Kasumi-1 (cell line): ENCODE measurements at places on chromosomes 1 and 21.

- DNase-seq = no peak
Measured at GRCh38 chr1:93031711-93032110, 47.4 kb upstream of the MTF2 start.

DNA sequence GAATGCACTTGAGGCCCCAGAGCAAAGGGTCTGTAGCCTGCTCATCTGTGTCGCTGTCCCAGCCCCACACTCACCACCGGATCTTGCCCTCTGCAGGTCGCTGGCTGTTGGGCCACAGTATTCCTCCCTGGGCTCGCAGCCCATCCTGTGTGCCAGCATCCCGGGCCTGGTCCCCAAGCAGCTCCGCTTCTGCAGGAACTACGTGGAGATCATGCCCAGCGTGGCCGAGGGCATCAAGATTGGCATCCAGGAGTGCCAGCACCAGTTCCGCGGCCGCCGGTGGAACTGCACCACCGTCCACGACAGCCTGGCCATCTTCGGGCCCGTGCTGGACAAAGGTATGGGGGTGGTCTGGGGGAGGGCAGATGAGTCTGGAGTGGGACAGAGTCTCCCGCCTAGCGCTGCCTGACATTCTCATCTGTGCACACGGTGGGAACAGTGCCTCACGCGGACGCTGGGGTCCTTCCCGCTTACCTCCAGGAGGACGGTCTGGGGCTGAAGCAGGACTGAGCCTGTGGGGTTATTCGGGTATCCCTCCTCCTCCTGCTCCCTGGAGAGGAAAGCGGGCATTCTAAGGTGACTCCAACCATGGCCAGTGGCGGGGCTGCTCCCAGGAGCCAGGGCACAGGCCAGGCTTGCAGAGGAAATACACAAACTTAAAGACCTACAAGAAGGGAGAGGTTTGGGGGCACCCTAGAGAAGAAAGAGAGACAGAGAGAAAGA, 15.9 kb downstream of the WNT3A start:
- no peak for DNase-seq

GRCh38 chr1:87108228-87108627, 193.8 kb downstream of the HS2ST1 start:
- no peak for DNase-seq

GRCh38 chr1:213051881-213052202, 801 bp downstream of the RPS6KC1 start:
- no peak for DNase-seq

- no peak for DNase-seq
Measured at GRCh38 chr1:234125714-234126113, 221.2 kb downstream of the SLC35F3 start.

GRCh38 chr1:173865468-173866164, 2.2 kb downstream of the GAS5 start:
- DNase-seq = no peak

DNA sequence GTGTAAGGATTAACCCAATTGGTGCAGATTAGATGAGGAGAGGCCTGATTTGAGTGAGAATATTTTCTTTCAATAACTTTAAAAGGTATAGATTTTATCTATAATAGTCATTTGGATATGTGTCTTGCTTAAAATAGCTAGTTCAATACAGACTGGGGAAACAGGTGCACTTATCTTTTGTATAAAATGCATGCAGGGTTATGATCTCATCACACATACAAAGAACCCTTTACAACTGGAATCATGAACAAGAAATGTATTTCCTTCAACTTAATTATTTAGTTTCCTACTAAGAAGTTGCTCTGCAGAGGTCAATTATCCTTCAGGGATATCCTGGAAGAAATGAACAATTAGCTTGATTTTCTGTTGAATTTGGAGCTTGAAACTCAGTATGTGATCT, 259.6 kb downstream of the PTBP2 start:
- DNase-seq = no peak

GRCh38 chr1:31830065-31830464, 14.2 kb upstream of the SPOCD1 start:
- DNase-seq = no peak

- DNase-seq = no peak
Measured at GRCh38 chr21:36719614-36720013, 20.7 kb downstream of the SIM2 start.

DNA sequence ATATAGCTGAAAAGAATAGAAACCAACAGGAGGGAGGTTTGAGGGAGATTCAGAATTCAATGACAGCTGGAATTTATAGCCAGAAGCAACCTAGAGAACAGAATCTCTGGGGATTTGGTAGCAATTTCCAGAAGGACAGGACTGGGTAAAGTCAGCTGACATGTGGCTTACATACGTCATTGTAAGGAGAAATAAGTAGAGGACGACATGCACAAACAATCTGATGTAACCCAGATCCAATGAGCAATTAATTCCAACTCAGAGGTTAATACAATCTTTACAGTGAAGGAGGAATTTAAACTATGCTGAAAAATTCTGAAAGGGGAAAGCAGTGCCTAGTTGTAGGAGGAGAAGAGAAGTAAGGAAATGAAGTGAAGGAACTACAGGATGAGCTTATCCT, 383.9 kb downstream of the PTBP2 start:
- DNase-seq = no peak

- no peak for DNase-seq
Measured at GRCh38 chr1:76865696-76866286, 1.5 kb upstream of the ST6GALNAC5 start.

DNA sequence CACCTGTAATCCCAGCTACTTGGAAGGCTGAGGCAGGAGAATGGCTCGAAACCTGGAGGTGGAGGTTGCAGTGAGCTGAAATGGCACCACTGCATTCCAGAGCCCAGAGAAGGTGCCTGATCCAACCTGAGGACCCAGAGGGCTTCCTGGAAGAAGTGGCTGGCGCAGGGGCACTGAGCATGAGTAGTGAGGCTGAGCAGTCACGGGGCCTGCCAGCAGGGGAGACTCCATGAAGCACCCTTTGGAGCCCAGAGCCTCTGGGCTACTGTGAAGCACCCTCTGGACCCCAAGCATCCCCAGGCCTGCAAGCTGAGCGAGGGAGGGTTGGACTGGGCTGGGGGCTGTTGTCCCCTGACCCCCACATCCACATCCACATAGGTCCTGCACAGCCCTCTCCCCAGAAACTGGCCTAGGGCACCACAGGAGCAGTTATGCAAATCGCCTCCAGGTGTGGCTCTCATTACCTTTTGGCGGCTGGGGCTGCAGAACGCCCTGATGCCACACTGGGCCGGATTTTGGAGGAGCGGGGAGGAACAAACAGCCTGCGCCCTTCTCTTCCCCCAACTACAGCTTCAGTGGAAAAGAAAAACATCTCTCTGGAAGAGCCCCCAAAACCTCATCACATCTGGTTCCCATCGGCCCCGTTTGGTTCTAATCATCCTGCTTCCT, 78.2 kb upstream of the TARDBP start:
- DNase-seq = no peak

DNA sequence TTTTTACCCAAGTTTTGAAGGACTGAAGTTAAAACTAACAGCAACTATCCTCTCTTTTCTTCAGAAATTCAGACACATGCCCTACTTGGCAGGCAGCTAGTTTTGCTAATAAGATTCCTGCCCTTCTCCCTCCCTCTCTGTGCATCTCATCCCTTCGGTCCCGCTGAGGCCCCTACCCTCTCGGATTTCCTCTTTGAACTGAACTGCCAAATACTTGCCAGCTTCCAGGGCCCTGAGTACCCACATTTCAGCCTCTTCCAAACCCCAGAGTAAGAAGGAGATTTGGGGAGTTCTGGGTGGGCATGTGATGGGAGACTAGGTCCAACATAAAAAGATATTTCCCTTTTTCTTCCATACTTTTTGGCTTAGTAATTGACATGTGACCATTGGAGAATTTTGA, 116.5 kb upstream of the JUN start:
- no peak for DNase-seq

GRCh38 chr1:172818841-172819527, 160.1 kb downstream of the FASLG start:
- peak; percentile 14 for DNase-seq

- no peak for DNase-seq
Measured at GRCh38 chr1:4062041-4062440, 162.0 kb upstream of the C1orf174 start.

DNA sequence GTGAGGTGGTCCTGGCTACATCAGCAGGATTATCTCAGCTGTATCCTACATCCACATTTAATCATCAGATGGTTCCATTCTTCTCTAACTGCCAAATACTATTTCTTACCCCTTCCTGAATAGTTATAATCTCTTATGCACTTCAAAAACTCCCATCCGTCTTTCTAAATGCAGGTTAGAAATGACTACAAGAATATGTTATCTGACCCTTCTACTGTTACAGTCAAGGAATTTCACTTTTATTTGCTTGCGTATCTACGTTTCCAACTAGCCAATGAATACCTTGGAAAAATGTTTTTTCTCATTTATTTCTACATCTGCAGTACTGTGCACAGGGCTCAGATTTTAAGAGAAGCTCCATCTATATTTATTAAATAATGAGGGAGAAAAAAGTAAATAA, 709.9 kb downstream of the KCNT2 start:
- peak; percentile 6 for DNase-seq

- DNase-seq = no peak
Measured at GRCh38 chr1:173917149-173917548, at the start of gene SERPINC1. SERPINC1 (minus strand) TSS chr1:173917327; CDS start chr1:173917259, 68 bp downstream.

- DNase-seq = no peak
Measured at GRCh38 chr1:172270605-172271004, 149.9 kb upstream of the C1orf105 start.

DNA sequence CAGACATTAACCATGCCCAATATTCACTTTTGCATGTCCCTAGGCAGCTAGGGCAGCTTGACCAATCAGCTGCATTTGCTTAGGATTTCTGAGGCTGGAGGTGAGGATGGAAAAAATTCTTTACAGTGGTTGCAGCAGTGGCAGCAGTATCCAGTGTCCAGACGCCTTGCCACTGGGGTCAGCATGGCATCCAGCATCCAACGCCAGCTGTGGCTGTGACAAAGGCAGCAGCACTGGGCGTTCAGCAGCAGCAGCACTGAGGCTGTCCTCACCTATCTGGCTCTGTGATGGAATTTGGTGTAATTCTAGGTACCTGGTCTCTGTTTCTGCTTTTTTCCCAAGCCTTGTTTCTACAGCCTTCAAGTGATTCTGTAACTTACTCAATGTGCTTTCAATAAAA, 15.5 kb downstream of the RHBDL2 start:
- DNase-seq = no peak

- DNase-seq = peak; percentile 92
Measured at GRCh38 chr1:40770296-40771070, 13.1 kb upstream of the KCNQ4 start.

DNA sequence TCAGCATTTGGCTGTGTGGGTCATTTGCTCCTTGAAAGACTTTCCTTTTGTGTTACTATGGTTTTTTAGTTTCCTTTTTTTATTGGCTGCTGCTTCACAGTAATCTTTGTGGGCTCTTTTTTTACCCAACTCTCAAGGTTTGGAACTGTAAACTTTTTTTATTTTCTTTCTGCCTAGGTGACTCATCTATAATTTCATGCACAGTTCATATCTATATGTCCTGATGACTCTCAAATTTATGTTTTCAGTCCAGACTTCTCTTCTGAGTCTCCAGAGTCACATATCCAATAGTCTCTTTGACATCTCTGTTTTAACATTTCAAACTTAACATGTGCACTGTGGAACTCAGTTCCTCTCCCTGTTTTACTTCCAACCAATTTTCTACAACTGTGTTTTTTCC, 83.4 kb downstream of the ATF6 start:
- no peak for DNase-seq

GRCh38 chr1:69570356-69570755, 2.6 kb downstream of the LRRC7 start:
- no peak for DNase-seq

DNA sequence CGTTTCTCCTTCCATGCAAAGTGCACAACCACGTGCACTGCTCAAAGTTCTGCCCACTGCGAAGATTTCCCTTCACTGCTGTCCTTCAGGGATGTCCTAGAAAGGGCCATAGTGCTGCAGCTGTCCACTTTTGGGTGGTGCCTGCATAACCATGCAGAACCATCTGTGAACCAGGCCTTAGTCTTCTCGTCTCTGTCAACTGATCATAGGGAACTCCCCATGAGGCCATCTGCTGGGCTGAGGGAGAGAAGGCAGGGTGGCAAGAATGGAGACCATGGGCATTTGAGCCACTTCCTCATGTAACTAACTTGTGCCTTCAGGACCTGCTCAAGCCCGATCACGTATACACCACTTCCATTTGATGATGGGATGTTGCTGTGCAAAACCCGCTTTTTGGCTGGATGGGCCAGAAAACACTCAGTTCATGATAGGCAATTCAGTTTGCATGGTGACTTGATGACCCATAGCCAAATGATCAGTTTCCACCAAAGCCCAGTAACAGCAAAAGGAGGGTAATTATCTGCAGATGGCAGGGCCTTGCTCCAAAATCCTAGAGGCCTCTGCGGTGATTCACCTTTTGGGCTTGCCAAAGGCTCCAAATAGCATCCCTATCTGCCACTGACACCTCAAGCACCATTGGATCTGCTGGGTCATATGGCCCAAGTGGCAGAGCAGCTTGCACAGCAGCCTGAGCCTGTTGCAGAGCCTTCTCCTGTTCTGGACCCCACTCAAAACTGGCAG, 9.5 kb downstream of the ST6GALNAC5 start:
- no peak for DNase-seq

DNA sequence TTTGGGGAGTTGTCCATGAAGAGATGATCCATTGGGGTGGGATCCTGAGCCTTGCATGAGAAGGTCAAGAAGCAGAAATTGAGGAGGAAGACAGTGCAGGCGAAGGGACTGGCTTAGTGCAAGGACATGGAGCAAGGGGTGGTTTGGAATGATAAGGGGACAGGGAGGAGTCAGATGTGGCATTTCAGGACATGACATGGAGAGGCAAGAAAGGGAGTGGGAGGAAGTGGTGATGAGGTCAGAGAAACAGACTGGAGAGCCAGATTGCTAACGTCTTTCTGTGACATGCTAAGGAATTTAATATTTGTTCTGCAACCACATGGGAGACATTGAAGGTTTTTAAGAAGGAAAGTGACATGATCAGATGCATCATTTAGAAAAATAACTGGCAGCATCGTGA, 346.8 kb upstream of the FMN2 start:
- peak; percentile 16 for DNase-seq
